Effector memory CD8-positive, alpha-beta T cell (primary cell): ENCODE measurements at places on chromosomes 11 and 22.
A peak's percentile ranks its signal among the peaks of the same experiment; 100 is the strongest.

DNA sequence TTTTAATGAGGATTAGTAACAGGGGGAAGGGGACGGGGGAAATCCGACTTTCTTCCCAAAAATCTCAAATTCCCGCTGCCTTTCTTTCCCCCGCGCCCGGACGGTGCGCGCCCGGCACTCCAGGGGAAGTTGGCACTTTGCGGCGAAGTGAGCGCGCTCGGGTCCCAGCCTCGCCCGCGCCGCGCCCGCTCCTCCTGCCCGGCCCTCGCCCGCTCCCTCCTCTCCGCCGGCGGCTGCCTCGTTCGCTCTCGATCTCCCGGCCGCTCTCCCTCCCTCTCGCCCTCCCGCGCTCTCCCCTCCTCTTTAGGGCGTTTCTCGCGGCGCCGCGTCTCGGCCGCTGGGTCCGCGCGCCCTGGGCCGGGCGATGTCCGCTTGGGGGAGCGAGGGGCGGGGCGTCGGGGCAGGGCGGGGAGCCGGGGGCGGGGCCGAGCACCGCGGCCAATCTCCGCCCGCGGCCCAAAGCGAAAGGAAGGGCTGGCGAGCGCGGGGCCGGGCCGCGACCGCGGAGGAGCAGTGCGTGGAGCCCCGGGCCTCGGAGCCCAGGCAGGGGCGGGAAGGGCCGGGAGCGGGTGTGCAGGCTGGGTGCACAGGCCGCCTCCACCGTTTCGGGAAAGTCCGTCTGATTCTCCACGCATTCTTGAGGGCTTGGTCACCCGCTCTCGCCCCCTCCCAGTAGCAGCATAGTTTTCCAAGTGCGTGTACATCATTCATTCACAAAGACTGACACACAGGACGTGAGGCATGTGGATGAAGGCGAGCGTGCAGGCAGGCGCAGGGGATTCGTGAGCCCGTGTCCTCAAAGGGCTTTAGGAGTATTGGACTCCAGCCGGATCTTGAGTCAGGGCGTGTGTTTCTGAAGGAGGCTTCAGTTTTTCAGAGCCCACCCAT is 65.1 kb downstream of the ETS1 start:
- DNase-seq = peak; percentile 86

DNA sequence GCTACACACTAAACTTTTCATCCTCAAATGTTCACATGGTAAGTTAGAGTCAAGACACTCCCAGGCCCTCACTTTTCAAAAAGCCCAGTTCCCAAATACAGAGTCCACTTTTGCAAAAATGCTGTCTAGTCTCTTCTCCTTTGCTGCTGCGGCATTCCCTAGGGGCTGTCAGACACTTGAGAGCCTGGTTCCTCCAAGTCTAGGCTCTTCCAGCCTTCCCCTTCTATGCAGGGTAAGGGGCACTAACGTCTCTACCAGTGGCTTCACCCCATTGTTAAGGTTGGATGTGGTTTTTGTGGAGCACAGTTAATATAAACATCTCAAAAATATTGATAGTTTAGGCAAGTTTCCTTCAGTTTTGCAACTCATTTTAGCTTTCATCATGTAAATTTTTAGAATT is 181.5 kb downstream of the KIF18A start:
- no peak for DNase-seq

DNA sequence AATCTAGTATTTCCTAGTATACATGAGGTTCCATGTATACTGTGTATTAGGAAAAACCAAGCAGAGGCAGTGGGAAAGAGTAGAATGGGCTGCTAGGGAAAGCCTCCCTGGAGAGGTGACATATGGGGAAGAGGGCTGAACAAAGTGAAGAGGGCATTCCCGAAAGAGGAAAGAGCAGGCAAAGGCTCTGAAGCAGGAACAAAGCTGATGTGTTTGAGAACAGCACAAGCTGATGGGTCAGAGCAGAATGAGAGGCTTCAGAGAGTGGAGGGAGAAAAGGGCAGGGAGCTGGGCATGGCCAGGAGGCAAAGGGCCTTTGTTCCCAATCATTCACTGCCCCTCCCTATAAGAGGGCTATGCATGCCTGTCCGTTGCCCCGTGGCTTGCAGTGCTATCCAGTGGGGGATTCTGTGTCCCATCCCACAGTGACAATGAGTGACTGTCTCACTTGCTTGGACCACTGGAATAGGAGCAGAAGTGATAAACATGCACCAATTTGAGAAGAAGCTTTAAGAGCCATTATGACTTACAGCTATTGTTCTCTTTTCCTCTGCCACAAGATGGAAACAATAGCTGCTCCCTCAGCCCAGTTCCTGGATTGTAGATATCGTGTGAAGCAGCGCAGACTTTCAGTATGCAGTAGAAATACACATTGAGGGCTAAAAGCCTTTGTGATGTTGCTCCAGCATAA is 39.6 kb downstream of the GALNT18 start:
- no peak for DNase-seq

DNA sequence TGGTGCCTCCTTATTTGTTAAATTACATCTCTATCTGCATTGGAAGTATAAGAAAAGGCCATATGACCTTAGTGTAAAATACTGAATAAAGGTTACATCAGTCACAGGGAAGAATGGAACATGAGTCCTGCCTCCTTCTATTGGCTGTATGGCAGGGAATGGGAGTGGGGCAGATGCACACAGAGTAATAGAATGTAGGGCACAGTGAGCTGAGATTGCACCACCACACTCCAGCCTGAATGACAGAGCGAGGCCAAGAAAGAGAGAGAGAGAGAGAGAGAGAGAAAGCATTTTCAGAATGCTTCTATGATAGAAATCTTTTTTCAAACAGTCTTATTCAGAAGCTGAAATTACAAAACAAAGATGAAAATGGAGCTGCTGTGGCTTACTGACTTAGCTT is 58.8 kb downstream of the SLN start:
- no peak for DNase-seq

DNA sequence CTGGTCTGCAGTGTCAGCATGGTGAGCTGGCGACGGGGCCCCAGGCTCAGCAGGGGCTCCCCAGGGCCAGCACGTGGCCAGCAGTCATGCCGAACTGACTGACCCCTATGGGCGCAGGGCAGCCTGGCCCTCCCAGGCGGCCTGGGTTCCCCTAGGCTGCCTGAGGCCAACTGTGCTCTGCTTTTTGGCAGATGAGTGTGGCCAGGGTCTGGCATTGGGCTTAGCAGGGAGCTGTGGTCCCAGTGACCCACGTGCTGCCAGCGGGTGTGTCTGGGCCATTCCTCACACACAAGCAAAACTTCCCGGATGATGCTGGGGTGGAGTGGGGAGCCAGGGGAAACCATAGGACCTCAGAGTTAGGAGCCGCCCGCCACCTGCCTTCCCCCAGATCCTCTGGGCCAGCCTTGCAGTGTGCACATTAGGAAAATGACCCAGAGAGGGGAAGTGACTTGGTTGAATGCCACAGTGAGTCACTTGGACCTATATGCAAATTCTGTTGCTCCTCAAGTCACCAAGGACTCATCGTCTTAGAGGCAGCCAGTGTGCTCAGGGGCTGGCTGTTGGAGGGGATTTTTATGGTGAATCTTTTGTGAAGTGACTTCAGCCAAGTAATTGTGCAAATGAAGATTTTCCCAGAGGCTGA is 6.5 kb downstream of the ADORA2A start:
- no peak for DNase-seq
